ENCODE measurements at places on chromosomes 13 and 19. TPM values are rescaled to one million over a fixed set of nuclear protein-coding genes. Genes with fewer than 3 reads are reported as not detected.

TNFRSF19 gene
- 8.5 TPM for total RNA-seq

DHDH gene
- total RNA-seq = 0.28 TPM

IQCN gene
- total RNA-seq = 0.57 TPM

LILRB2 gene
- 0.90 TPM for total RNA-seq

- no peaks in the 10 kb centered on the region for H3K27me3 ChIP-seq
- H3K4me3 ChIP-seq = peak overlapping the region; percentile 62
- DNase-seq = peak; percentile 88
These were observed 2.7 kb downstream of the PLEKHF1 start for GRCh38 chr19:29667901-29668341.

GRCh38 chr13:51305271-51305967 is 34.1 kb upstream of the SERPINE3 start:
- no peaks in the 10 kb centered on the region for H3K36me3 ChIP-seq
- no peaks in the 10 kb centered on the region for H3K4me1 ChIP-seq
- no peak for DNase-seq
- no peak overlapping the region for H3K27ac ChIP-seq
- H3K27me3 ChIP-seq = no peaks in the 10 kb centered on the region

- no peak overlapping the region for H3K27ac ChIP-seq
- H3K36me3 ChIP-seq = no peaks in the 10 kb centered on the region
- no peak overlapping the region for H3K4me3 ChIP-seq
- no peaks in the 10 kb centered on the region for H3K27me3 ChIP-seq
These were observed 5.7 kb upstream of the TNFSF13B start for GRCh38 chr13:108263621-108264355.

DNA sequence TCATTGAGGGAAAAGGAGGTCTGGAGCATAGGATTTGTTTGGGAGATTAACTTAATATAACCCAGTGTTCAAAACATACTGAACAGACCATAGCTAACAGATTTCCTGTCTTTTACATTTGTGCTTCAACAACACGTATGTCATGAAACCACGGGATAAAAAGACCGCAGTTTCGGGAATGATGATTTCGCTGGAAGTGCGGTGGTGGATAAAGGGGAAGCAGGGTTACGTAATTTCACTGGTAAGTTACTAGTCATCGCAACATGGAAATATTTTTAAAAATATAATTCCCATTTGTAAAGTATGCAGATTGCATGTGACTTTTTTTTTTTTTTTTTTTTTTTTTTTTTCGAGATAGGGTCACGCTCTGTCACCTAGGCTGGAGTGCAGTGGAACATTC is 237.4 kb downstream of the LMO7 start:
- H3K27me3 ChIP-seq = no peaks in the 10 kb centered on the region
- no peak overlapping the region for H3K27ac ChIP-seq
- no peak overlapping the region for H3K4me3 ChIP-seq
- peaks cover 6% of the 10 kb centered on the region for H3K4me1 ChIP-seq

DNA sequence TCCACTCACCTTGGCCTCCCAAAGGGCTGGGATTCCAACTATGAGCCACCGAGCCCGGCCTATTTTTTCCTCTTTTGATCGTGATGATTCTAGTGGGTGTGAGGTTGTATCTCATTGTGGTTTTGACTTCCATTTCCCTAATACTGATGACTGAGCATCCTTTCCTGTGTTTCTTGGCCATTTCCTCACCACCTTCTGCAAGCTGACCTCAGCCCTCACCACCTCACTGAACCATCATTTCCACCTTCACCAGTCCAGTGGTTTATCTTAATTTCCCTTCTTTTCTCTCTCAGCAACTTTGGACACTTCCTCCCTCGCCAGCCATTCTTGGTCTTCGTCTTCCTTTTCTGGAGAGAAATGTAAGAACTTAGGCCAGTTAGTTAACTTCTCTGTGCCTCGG is 13.0 kb upstream of the BICRA start:
- no peaks in the 10 kb centered on the region for H3K36me3 ChIP-seq
- no peaks in the 10 kb centered on the region for H3K4me1 ChIP-seq
- H3K27ac ChIP-seq = no peak overlapping the region
- H3K4me3 ChIP-seq = no peak overlapping the region
- DNase-seq = no peak
- no peaks in the 10 kb centered on the region for H3K27me3 ChIP-seq

Measured in thymus (tissue), 14 donors.